ENCODE measurements at places on chromosomes 2 and 18.

GRCh38 chr2:235467588-235467987 is 26.3 kb upstream of the AGAP1 start:
- no peak for DNase-seq

DNA sequence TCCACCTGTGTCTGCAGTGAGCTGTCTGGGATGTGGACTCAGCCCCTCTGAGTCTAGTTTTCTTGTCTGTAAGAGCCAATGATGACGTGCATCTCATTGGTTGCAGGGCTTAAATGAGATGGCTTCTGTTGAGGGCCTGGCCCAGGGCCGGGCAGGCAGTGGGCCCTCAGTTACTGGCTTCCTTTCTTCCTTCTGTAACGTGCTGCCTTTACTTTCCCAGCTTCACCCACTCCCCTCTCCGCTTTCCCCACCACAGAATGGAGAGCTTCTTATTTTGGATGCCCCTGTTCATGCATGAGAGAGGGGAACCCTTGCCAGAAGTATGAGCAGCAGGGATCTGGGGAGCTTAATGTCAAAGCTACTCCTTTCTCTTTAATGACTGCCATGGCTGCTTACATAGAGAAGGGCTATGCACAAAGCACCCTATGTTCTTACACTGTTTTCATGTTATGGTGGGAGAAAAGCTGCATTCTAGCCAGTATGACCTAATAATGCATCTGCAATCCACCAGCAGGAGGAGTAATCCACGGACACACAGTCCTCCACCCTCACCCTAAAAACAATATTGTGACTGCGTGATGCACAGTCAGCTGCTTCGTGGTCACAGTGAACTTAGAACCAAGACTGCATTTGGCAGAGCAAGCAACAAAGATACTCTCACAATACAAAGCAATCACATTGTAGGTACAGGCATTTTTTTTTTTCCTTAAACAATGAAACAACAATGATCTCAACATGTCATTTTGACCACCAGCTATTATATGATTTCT is 37.2 kb downstream of the CREG2 start:
- DNase-seq: no peak

DNA sequence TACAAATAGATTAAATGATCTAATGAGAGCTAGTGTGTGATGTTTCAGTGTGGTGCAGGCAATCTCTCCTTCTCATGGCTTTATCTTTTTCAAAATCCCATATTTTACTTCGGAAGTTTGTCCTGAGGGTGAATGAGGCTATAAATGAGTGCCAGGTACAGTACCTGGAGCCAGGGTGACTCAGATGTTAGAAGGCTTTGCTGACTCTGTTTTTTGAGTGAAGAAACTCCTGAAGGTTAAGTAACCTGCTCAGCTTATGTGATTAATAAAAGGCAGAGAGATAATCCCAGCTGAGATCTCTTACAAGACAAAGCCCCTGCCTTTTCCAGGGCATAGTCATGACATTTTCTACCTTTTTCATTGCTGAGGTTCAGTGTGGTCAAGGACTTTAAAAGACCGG is 52.6 kb downstream of the MGAT5 start:
- DNase-seq: no peak

- DNase-seq: no peak
Observed at GRCh38 chr2:74399785-74400184, 19.7 kb upstream of the DCTN1 start.

- DNase-seq: no peak
Observed at GRCh38 chr2:40434731-40435271, 17.1 kb downstream of the SLC8A1 start.

GRCh38 chr2:225100856-225101294 is 58.6 kb upstream of the DOCK10 start:
- no peak for DNase-seq

- DNase-seq: no peak
Observed at GRCh38 chr2:73938718-73939352, 12.2 kb downstream of the DGUOK start.

- no peak for DNase-seq
Observed at GRCh38 chr2:164661349-164661748, 40.1 kb upstream of the GRB14 start.

DNA sequence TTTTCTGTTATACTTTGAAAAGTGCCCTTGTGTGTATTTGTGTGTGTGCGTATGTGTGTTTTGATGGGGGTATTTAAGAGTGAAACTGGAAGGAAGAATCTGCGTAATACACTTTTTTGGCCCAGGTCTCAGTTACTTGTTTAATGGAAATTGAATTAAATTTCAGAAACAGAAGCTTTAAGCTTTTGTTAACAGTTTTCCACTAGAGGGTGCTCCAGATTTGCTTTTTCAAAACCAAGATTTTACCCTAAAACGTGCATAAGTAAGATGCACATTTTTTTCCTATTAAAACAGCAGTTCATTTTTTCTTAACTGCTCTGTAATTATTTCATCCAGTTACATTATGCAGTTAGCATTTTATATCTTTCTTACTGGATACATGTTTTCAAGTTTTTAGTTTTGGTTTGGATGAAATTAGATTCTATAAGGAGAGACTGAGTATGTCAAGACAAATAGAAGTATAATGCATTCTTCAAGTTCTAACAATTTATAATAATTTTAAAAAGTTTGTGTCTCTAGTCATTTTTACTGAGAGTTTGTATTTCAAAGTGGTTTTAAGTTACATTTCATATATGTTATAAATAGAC is 97.2 kb downstream of the PIK3C3 start:
- peak; percentile 34 for DNase-seq

GRCh38 chr2:138020432-138020831 is 56.2 kb downstream of the HNMT start:
- DNase-seq: no peak

All from cerebellum (tissue), 4 donors.